Stomach (tissue), 19 donors: ENCODE measurements at places on chromosomes 6 and 20. TPM values are rescaled to one million over a fixed set of nuclear protein-coding genes. Genes with fewer than 3 reads are reported as not detected.
A peak's percentile ranks its signal among the peaks of the same experiment; 100 is the strongest.

DNA sequence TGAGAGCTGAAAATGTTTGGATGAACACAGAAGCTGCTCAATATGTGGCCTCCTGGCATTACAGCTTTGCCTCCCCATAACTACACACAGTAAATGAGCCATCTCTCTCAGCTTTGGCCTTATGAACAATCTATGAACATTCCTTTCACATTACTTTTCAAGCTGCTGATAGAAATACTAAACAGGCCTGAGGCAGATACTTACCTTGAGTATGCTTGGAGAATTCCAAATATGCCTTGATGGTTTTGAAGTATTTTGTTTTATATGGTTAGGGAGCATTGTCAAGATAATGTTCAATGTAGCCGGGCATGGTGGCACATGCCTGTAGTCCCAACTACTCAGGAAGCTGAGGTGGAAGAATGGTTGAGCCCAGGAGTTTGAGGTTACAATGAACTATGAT lies 104.5 kb downstream of the CD24 start:
- no peak for DNase-seq
- H3K4me3 ChIP-seq: no peak overlapping the region
- no peaks in the 10 kb centered on the region for H3K4me1 ChIP-seq
- no peak overlapping the region for H3K27ac ChIP-seq
- H3K27me3 ChIP-seq: no peaks in the 10 kb centered on the region

- H3K4me3 ChIP-seq: no peak overlapping the region
- no peak for DNase-seq
- H3K4me1 ChIP-seq: no peaks in the 10 kb centered on the region
- H3K27me3 ChIP-seq: peaks cover 6% of the 10 kb centered on the region
Observed at GRCh38 chr20:916825-917224, 691 bp upstream of the ANGPT4 start.

GRCh38 chr6:2959909-2960719 lies 11.3 kb downstream of the SERPINB6 start:
- no peaks in the 10 kb centered on the region for H3K27me3 ChIP-seq
- H3K27ac ChIP-seq: peak overlapping the region; percentile 80
- H3K4me3 ChIP-seq: peak overlapping the region; percentile 7
- H3K36me3 ChIP-seq: peaks cover 30% of the 10 kb centered on the region

DNA sequence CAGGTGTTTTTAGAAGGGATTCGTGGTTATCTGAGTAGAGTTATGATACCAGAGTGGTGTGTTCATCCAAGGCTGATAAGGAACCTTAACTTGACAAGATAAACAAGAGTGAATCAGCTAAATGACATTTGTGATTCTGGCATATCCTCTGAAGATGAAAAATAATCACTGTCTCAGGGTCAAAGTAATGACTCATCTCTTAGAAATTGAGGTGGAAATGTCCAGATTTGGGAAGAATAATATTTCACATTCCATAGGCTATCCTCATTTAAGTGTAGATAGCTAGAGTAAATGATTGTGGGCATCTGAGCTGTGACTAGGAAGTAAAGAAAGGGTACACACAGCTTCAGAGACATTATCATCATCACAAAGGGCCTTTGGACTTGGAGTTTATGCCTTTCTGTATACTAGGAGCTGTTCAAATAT lies 255.7 kb downstream of the GJA1 start:
- DNase-seq: no peak
- H3K27me3 ChIP-seq: no peaks in the 10 kb centered on the region
- no peaks in the 10 kb centered on the region for H3K4me1 ChIP-seq
- no peak overlapping the region for H3K27ac ChIP-seq
- no peaks in the 10 kb centered on the region for H3K36me3 ChIP-seq
- no peak overlapping the region for H3K4me3 ChIP-seq

DNA sequence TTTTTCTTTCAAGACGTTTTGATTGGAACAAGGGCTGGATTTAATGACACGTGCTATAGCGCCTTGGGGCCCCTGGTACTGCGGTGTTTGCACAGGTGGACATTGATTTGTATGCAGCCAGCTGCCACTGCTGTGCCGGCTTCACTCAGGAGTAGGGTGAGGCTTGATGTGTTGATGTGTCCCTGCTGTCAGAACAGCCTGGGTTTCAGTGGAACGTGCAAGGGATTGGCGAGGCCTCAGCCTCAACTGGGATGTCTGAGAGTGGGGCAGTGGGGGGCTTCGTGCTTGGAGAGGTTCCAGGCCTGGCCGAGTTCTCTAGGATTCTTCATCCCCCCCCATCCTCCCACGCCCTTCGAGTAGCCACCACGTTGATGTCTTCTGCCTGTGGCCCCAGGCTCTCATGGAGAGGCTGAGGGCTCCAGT lies 23.0 kb downstream of the PYGB start:
- peak; percentile 33 for DNase-seq
- no peak overlapping the region for H3K27ac ChIP-seq
- peaks cover 35% of the 10 kb centered on the region for H3K36me3 ChIP-seq

The SMLR1 gene
- not detected for total RNA-seq

The CD24 gene
- total RNA-seq: 132 TPM
